ENCODE measurements at places on chromosomes 3 and 15. TPM values are rescaled to one million over a fixed set of nuclear protein-coding genes. Genes with fewer than 3 reads are reported as not detected.

TRIM42 gene
- total RNA-seq: not detected

DNA sequence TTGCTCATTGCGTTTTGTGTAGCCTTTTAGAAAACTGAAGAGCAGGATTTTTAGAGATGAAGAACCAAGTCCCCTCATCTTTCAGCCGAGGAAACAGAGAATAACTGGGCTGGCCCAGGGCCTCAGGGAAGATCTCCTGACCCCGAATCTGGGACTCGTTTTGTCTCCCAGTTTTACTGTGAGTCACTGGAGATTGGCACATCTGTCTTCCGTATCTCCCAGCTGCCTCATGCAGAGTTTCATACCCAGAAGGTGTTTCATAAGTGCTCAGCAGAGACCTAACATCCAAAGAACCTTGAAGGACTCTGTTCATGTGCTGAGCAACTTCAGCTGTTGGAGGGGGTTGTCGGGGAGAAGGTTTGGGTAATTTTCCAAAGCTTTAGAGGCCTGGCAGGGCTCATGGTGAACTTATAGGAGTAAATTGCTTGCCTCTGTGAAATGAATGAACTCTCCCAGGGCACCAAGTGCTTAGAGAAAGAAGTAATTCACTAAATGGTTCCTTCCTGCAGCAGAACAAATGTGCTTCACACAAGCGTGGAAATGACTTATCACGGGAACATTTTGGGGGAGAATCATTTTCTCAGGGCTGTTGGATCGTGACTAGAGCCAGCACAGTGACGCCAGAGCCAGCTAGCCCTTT is 121.4 kb downstream of the FAM43A start:
- no peak for ATAC-seq

GRCh38 chr3:57787867-57788623 is 31.9 kb downstream of the SLMAP start:
- no peak for ATAC-seq

GRCh38 chr3:117398141-117398899 is 688.7 kb downstream of the TUSC7 start:
- no peak for ATAC-seq

GRCh38 chr15:70266412-70267121 is 168.8 kb upstream of the TLE3 start:
- no peak for ATAC-seq

DNA sequence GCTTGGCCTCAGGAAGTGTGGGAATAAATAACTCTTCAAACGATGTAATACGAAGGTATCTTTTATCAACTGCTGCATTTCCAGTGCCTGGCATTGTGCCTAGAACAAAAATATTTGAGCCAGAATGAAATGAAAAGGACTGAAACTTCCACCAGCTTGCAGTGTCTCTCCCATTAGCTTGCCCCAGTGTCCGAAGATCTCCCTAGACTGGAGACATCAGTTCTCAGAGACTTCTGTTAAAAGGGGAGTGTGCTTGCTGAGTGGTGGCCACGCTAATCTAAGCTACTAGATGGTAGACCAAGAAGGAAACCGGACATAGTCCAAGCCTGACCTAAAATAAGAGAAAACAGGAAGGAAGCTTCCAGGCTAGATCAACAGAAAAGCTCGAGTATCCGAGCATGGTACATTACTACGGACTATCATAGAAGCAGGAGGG is 28.6 kb downstream of the KCNAB1 start:
- ATAC-seq: no peak

DNA sequence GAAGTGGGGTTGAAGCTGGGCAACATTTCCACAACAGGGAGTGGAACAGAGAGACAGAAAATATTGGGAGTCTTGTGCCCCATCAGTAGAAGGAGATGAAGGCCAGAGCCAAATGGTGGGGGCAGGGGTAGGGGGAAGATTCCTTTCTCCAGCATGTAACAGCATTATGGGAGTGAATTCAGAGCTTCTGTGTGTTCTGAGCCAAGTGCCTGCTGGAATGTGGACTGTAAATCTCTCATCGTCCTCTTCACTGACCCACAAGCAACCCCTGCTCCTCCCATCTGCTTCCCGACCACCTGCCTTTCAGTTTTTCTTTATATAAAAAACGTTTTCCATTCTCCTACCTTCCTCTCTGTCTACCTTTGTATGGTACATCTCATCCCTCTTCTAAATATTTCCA is 344.2 kb upstream of the TPRG1 start:
- no peak for ATAC-seq

DNA sequence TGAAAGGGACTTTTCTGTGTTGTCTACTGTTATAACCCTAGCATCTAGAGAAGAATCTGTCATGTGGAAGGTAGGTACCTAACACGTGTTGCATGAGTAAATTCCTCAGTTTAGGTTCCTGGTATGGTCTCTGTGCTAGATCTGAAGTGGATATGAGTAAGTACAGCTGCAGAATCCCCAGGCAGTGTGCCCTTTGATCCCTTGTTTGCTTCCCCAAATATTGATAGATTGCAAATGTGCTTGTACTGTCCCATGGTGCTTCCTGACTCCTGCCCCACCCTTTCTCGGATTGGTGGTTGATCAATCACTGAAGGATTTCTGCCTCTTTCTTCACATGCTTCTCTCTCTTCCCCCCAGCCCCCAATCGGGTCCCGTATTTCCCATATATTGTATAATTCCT is 450.4 kb downstream of the UNC13C start:
- no peak for ATAC-seq

DNA sequence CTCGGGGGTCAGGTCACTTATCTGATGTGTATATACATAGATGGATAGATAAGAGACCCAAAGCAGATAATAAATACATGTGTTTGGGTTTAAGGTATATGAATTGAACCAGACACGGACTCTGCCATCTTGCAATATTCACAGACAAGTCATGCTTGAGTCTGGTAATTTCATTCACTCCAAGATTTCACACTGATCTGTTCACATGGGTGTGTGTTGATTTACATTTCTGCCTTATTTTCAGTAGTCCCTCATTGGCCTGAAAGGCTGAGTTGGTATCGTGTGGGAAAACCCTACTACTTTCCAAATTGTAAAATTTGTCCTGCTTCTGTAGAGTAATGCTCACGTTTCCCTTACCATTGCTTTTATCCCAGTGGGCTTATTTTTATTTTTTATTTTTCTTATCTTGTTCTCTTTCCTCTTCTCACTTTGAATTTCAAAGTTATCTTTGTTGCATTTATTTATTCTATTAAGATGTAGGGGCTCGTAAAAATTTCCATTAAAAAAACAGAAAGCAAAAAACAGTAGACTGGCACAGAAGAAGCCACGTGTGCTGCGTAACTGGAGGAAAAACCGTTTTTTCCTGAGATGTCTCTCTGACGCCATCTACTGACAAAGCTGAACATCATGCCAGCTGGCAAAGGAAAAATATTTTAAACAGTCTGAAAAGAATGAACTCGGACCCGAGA is 10.8 kb upstream of the MFSD1 start:
- ATAC-seq: peak; percentile 56

GPR171 gene
- 2.3 TPM for total RNA-seq

CSTA gene
- 0.85 TPM for total RNA-seq
